ENCODE measurements at places on chromosomes 4 and X.

DNA sequence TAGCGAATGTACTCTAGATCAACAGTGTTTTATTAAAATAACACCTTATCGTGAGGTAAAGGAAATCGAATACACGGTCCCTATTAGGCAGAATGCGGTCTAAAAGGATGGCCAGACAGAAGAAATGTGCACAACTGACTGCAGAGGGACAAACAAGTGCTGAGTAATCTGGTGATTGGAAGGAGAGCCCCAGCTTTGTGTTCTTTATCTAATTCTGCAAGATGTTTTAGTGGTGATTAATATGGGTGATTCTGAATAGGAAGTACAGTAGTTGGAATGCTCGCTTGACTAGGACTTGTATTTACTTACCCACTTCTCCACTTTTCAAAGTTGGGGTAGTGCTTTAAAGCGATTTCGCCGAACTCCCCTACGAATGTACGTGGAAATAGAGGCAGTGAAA, 1.2 kb downstream of the WDR44 start:
- peak; percentile 22 for DNase-seq

GRCh38 chr4:73967866-73968265, 14.0 kb downstream of the PF4 start:
- no peak for DNase-seq

GRCh38 chr4:38100474-38101255, 140.5 kb downstream of the PTTG2 start:
- DNase-seq, result no peak

DNA sequence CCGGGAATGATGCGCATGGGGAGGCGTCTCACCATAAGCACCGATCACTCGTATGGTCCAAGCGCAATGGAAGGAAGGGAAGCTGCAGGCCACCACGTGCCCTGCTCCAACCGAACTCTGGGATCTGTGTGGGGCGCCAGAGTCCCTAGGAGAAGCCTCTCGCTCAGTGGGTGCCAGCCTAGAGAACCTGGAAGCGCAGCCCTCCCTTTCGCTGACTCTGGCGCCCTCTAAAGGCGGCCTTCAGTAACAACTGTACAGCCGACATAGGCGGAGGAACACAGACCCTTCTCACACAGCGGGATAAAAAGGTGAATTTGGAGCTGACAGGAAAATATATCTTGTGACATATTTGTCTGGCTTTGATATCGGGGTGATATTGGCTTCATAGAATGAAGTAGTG, 76.0 kb downstream of the INTS6L start:
- peak; percentile 25 for DNase-seq

DNA sequence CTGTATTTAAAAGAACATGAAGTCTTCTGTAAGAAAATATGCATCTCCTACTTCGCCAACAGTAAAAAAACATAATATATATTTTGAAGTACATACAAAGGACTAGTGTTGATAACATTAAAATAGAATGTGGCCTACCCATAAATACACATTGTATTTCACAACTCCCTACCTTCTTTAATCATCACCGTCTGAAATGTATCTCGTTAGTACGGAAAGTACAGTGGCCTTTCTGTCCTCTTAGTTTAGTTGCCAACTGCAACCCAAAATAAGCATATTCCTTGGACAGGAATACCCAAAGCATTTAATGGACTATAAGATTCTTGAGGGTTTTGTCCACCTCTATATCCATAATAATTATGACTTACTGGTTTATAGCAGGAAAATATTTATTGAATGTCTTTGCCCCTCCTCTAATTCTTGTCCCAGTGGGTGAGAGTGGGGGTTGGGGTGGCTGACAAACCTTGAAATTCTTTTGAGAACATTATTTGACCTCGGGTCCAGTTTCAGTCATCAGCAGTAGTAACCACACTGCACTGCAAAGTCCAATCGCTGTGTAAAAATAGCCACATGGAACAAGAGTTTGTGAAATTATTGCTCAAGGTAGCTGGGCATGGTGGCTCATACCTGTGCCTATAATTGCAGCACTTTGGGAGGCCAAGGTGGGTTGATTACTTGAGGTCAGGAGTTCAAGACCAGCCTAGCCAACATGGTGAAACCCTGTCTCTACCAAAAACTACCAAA, 474.5 kb downstream of the KLHL13 start:
- no peak for DNase-seq

GRCh38 chr4:184932343-184932742, 85.9 kb upstream of the HELT start:
- DNase-seq, result peak; percentile 31

DNA sequence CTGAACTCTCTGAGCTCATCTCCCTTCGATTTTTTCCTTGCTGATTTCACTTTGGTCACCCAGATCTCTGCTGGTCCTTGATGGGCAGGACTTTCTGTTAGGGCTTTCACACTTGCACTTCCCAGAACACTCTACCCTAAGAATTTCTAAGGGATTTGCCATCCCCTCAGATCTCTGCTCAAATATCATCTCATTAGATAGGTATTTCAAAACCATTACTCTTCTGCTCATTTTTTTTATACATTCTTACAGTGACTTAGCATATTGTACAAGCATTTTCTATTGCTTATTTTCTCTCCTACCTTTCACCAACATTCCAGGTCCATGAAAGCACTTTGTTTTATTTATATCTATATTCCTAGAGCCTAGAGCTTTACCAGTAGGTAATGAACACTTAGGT, 913.3 kb downstream of the PDHA2 start:
- no peak for DNase-seq

- no peak for DNase-seq
Measured at GRCh38 chrX:115392871-115393270, 103.4 kb downstream of the LUZP4 start.

GRCh38 chr4:48854982-48855381, 24.1 kb downstream of the OCIAD1 start:
- DNase-seq, result no peak

GRCh38 chr4:15144249-15144966, 142.1 kb downstream of the CPEB2 start:
- no peak for DNase-seq

- DNase-seq, result peak; percentile 41
Measured at GRCh38 chr4:25552580-25553271, 102.9 kb upstream of the SLC34A2 start.

DNA sequence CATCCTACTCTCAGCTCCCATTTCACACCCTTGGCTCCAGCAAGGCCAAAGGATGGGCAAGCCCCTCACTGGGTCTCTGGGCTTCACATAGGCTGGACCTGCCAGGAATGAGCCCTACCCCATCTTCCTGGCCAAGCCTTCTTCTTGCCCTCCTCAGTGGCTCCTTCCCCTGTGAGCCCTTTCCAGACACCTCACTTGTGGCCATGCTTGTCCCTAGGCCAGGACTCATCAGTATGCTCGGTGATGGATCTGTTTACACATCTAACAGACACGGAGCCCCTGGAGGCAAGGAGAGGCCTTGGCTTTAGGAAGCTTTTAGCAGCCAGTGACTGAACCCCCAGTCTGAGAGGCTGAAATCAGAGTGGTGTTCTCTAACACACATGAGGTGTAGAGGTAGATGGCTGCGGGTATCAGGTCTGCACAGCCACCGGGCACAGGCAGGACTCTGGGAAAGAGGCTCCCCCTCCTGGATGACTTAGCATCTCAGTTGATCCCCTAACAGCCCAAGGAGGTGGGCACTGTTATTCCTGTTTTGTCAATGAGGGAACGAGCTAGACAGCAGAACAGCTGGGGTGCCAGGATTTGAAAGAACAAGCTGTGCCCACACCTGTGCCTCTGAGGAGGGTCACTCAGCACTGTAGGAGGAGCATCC, 44.8 kb downstream of the PPP2R2C start:
- DNase-seq, result no peak

- DNase-seq, result no peak
Measured at GRCh38 chr4:86971355-86971683, 36.5 kb downstream of the AFF1 start.

DNA sequence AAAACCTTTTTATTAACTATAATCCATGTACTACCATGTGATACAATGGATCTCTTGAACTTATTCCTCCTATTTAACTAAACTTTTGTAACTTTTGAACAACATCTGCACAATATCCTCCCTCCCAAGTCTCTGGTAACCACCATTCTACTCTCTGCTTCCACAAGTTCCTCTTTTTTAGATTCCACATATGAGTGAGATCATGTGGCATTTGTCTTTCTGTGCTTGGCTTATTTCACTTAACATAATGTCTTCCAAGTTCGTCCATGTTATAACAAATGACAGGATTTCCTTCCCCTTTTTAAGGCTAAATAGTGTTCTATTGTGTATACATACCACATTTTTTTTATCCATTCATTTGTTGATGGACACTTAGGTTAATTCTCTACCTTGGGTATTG, 28.1 kb downstream of the DCAF8L1 start:
- no peak for DNase-seq

DNA sequence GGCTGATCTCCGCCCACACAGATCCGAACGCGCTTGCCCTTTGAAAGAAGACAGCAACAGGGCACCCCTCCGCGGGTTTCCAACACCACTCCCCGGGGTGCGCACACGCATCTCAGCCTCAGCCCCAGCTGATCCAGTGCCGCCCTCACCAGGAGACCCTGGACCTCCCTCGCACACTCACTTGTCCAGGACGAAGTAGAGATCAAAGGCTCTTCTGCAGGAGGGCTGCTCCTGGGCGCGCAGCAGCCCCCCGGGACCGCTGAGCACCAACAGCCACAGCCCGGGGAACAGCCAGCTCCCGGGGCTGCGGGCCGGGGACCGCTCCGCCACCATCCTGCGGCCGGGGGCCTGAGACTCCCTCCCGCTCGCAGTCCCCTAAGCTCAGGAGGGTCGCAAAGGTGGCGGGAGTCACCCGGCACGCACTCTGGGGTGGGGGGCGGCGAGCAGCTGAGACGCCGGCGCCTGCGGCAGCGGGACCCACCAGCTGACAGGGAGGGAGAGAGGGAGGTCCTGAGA, 743 bp downstream of the ANTXR2 start:
- DNase-seq, result peak; percentile 65

DNA sequence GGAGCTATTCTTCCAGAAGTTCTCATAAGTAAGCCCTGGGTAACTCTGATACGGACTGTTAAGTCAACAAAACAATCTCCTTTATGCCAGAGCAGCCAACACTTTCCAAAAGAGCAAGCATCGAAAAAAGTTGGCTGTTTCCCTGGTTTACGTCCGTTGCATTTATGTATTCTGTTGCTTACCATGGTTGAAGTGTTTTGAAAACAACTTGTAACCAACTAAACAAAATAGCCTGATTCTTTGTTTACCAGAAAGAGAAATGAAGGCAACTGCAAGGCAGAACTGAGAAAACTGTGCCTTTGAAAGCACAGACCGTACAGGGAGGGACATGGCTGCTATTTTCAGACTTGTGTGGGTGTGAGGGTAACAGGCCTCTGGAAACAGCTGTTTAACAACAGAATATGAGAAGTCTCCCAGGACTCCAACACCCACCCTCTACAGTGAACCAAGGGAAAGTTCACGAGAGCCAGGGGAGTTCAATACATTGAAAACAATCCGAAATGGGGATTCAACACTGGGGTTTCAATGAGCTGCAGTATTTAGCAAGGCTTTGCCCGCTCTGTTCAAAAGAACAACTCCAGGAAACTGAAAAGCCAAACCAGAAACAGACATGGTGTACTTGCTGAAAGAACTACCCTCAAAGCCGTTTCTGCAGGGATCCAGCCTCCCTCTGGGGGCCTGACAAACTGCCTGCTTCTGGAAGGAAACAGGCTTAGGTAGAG, 95.8 kb upstream of the EGFL6 start:
- DNase-seq, result peak; percentile 57

DNA sequence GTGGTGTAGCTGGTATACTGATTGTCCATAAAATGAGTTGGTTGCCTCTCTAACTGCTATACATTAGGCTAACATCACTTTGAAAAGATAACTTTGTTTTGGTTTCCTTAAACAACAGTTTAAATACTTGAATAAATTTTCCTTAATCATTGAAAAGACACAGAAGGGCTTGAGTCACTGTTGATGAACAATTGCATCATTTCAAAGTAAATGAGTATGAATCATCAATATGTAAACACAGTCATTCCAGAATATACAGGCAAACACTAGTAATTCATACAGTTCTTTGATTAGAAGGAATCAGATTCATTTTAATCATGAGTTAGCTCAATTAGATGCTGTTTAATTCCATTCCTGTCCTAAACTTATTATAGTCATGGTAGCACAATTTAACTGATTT, 160.6 kb downstream of the AFF2 start:
- no peak for DNase-seq

DNA sequence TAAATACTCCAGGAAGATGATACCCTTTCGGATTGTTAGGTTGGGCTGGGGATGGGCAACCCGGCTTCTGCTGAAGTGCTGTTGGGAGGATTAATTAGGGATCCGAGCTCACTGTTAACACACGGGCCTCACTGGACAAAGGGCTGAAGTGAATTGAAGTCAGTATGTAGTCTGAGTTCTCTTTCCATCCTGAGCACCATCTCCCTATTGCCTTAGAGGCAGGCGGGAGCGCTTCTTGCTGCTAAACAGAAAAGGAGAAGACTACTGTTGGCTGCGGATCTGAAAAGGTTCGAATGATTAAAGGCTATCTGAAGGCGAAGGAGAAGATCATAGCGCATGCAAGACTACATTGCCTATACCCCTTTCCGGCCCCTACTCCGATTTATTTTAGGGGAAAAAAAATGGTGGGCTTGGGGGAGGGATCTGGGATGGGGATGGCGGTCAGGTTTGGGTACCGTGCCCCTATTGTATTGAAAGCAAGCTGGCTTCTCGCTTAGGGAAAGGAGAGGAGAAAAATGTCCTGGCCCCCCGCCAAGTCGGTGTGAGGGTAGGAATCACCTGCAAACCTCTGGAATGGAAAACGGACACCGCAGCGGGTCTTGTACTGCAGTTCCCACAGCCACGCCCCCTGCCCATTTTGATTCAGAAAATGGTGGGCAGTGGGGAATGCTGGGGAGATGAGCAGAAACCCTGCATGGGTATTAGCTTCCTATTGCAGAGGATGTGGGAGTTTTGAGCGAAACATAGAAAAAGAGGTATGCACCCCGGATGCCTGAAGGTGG, 22.3 kb downstream of the MORF4L2 start:
- DNase-seq, result no peak

DNA sequence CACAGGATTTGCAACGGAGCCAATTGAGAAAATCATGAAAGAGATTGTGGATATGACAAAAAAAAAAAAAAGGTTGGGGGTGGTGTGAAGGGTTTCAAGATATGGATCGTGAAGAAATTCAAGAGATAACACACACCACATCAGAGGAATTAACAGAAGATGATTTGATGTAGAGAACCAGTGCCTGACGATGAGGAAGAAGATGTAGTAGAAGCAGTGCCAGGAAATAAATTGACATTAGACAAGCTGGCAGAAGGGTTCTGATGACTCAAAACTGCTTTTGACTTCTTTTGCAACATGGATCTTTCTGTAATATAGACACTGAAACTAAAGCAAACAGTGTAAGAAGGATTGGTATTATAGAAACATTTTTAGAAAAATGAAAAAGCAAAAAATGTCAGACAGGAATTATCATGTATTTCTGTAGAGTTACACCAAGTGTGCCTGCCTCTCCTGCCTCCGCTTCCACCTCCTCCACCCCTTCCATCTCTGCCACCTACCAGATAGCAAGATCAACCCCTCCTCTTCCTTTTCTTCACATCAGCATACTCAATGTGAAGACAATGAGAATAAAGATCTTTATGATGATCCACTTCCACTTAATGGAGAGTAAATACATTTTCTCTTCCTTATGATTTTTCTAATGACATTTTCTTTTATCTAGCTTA, 127.5 kb upstream of the OTUD4 start:
- no peak for DNase-seq
